ENCODE measurements at places on chromosomes 4 and X.

GRCh38 chrX:134374910-134375309 is 85.1 kb upstream of the HPRT1 start:
- DNase-seq, result no peak

DNA sequence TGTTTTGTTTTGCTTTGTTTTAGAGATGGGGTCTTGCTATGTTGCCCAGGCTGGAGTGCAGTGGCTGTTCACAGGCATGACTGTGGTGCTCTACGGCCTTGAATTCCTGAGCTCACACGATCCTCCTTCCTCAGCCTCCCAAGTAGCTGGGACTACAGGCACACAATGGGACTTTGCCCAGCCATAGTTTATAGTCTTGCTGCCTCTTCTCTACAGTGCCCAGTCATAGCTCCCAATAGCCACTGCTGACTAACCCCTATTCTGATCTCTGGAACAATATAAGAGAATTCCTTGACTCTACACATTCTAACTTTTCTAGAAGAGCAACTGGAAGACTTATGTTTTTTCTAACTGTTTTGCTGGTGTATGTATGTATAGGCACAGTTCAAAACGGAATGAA is 319.2 kb downstream of the PCDH7 start:
- no peak for DNase-seq

GRCh38 chr4:86346320-86346719 is 13.5 kb downstream of the MAPK10 start:
- no peak for DNase-seq

- no peak for DNase-seq
Observed at GRCh38 chr4:150244600-150244999, 166.4 kb downstream of the DCLK2 start.

DNA sequence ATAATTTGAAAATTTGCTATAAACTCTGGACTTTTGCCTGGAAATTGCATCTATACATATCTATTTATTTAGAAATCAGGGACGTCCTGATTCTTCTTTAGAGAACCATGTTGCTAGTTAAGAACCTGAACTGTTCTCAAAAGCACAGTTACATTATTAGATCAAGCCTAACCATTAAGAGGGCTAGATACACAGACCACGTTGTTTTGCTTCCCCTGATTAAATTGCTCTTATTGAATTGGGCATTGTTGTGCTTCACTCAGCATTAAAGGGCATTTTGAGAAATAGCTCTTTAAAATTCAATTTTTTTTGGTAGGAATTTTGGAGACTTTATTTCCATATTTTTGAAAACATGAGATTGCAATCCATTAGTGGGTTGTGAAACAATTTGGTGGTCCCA is 44.4 kb downstream of the FIP1L1 start:
- DNase-seq, result no peak

DNA sequence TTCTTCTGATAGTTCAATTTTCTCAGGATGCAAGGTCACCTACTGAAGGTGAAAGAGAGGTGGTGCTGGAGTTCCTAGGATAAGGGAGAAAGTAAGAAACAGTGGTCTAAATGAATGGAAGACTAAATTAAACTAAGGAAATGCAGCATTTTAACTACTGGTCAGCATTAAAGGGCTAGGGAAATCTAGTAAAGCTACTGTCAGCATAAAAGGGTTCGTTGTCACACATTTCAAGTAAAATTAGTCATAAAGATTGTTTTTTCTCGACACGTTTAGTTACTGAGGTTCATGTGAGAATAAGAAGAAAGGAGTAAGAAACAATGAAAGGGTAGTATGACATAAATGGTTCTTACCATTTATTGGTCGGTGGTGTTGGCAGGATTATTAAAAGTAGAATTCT is 40.0 kb upstream of the COX18 start:
- DNase-seq, result no peak

- DNase-seq, result no peak
Observed at GRCh38 chrX:110417128-110417527, 58.5 kb downstream of the RTL9 start.

DNA sequence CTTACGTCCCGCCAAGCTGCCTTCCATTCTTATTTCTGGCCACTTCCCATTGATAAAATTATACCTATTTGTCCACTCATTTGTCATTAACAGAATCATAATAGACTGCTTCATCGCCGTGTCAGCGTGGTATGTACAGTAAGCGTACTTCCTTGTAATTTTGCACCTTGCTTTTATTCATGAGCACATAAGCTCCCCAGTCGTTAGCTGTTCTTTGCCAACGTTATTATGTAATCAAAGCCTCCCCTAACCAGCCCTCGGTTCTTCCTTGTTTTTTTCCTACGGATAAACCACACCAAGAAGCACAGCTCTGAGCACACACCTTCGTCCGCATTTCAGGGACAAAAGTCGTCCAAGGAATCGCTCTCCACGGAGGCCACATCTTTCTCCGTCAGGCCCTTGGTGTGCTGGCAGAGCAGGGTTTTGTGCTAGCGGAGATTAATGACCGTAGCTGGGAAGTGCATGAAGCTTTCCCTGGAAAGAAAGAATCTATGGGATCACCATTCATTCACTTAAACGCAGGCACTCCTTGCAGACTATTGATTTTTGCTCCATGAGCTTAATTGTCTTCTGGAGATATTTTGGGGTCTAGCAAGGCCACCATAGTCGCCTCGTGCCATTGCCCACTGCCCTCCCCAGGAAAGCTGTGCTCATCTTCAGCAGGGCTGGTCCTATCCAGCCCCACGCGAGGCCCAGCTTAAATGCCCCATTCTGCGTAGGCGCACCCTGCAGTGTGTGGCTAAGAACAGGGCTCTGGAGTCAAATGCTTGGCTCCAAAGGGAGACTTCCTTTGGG is 200.9 kb upstream of the PSAPL1 start:
- no peak for DNase-seq

DNA sequence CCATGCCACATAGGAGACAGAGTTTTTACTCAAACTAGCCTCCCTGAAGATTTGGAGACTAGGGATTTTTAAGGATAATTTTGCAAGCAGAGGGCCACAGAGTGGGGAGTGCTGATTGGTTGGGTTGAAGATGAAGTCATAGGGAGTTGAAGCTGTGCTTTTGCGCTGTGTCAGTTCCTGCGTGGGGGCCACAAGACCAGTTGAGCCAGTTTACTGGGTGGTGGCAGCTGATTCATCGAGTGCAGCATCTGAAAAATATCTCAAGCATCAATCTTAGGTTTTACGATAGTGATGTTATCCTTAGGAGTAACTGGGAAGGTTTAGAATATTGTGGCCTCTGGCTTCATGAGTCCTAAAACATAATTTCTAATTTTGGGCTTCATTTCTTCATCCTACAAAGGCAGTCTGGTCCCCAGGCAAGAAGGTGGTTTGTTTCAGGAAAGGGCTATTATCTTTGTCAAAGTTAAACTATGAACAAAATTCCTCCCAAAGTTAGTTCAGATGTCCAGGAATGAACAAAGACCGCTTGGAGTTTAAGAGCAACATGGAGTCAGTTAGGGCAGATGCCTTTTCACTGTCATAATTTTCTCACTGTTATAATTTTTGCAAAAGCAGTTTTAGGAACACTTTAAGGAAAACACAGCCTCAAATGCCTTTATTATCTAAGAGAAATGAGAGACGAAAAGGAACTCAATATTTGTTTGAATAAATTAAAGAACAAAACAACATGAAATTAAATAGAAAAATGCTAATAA is 960.8 kb upstream of the PRKX start:
- DNase-seq, result no peak

GRCh38 chr4:151628001-151628608 is 132.7 kb downstream of the GATB start:
- DNase-seq, result no peak

DNA sequence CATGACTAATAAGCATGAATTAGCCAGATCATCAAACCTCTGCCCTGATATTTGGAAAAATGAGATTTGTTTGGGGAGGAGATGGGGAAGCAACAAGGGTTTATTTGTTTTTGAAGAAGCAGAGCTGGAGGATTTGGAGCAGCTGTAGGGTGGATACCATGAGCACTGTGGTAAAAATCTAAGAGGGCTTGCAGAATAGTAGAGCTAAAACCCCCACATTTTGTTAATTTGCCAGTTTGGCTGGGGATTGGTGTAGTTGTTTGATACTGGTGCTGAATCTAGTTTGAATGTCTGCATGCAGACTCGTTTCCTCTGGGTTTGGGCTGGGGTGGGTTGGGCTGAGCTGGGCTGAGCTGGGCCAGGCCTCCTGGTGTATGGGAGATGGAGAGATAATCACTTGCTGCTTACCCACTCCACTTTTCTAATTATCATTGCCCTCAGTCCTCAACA is 43.7 kb downstream of the SMAD1 start:
- DNase-seq, result no peak

DNA sequence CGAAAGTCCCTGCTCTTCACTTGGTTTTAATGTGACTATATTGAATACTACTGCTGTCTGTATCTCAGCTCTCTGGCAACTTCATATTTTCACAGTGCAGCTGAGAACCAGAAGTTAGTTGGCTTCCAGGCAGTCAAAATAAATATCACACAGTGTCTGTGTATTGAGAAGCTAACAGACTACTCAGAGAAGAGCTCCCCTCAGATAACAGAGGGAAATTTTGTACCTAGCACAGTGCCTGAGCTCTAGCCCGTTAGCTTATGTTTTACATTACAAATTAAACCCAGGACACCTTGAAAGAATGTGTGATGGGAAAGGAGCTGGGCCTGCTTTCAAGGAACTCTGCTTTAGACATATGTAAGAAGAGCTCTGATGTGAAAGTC is 22.7 kb downstream of the JADE1 start:
- DNase-seq, result no peak

DNA sequence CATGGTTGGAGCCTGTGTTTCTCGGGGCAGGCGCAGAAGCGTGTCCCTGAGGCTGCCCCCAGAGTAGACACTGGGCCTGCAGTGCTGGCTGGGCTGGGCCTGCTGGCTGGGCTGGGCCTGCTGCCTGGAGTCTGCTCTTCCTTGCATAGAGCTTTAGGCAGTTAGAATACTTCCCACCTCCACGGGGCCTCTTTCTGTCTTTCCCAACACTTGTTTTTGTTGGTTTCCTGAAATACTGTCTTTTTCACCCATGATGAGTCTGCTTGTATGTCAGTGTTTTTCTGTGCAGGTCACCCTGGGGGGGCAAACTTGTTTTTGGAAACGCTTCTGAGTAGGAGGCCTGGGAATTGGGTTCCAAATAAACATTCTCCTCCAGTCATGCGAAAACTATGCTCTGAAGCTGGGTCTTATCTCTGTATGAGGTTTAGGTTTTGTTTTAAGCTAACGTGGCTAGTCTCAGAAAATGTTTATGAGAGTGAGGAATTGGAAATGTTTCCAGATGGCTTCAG is 32.2 kb downstream of the TRMT44 start:
- no peak for DNase-seq

DNA sequence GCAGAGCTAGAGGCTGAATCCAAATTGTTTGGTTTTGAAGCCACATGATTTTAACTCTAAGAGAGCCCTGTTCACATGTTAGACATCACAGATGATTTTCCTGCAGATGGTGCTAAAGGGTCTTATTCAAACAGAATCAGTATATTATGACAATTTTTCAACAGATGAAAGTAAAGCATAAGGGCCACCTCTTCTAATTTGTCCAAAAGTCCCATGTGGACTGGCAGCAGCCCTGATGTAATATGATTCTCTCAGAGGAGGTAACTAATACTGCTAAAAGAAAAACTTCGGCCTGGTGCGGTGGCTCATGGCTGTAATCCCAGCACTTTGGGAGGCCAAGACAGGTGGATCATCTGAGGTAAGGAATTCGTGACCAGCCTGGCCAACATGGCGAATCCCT is 26.0 kb upstream of the SETD7 start:
- no peak for DNase-seq
